ENCODE measurements at places on chromosomes 11 and 22.

- DNase-seq = no peak
These were observed 104.7 kb upstream of the E2F8 start for GRCh38 chr11:19345519-19345847.

DNA sequence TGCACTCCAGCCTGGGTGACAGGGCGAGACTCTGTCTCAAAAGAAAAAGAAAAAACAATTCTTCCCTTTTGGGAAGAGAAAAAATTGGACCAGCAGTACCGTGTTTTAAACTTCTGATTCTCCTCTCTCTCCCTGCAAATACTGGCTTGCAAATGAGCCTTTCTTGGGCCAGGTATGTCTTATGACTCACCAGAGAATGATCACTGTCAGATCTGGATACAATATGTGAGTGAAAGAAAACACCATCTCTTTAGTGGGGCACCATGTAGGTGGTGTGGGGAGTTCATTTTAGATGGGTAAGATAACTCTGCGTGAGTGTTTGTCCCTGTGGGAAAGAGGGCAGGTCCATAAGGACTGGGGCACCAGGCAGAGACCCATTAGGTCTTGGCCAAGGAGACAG, 2.4 kb upstream of the SCGB2A2 start:
- no peak for DNase-seq

DNA sequence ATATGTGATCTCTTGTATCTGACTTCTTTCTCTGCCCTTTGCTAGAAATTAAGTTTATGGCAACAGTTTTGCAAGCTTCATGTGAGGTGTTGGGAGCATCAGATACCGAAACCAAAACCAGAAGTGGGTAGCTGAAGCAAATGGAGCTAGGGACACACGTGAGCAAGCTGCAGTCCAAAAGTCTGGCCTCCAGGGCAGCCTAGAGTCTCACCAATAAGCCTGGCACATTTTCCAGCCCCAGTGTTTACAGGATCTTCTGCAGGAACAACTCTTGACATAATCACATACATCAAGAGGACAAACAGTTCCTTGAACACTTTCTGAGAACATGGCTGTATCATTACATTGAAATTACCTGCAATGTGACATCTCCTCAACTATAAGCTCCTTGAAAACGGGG, 114.1 kb downstream of the LARGE1 start:
- no peak for DNase-seq

GRCh38 chr11:95076416-95076815, 9.7 kb downstream of the SRSF8 start:
- peak; percentile 74 for DNase-seq

- no peak for DNase-seq
These were observed 78.8 kb downstream of the DHCR7 start for GRCh38 chr11:71369411-71369810.

- no peak for DNase-seq
These were observed 72.5 kb downstream of the MICAL2 start for GRCh38 chr11:12182676-12183541.

DNA sequence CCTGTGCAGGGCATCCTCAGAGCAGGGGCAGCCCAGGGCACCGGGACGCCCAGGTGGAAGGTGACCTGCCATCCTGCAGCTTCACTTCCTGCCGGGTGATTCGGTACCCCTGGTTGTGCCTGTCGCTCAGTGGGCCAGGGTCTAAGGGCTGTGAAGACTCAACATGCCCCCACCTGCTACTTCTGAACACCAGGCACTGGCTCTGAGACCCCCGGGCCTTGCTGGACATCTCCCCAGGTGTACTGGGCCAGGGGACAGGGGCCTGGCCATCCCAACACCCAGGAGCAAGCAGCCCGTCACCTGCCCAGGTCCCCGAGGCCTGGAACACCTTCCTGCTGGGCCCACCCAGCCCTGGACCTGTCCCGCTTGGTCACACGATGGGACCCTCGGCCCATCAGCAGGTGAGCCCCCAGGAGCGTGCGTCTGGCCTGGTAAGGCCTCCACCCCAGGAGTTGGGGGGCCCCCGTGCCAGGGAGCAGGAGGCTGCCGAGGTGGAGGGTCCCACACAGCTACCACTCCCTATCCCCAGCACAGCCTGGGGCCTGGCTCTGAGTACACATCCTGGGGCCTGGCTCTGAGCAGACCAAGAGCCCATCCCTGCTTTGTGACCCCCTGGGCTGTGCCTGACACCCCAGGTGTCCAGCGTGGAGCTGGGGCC, 3.9 kb upstream of the MUC5B start:
- DNase-seq = no peak

GRCh38 chr11:12531681-12532080, 142.5 kb upstream of the TEAD1 start:
- no peak for DNase-seq

DNA sequence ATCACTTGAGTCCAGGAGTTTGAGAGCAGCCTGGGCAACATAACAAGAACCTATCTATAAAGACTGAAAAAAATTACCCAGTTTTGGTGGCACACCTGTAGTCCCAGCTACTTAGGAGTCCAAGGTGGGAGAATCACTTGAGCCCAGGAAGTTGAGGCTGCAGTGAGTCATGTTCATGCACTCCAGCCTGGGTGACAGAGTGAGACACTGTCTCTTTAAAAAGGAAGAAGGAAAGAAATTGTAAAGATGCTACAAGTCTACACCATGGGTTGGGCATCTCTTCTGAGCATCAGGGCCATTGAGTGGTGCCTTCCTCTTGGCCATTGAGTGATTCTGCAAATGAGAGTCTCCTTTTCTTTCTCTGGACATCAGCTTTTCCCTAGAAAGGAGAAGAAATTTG, 15.7 kb upstream of the MTMR3 start:
- DNase-seq = no peak

GRCh38 chr11:95232666-95233065, 1.7 kb upstream of the SESN3 start:
- DNase-seq = peak; percentile 50

DNA sequence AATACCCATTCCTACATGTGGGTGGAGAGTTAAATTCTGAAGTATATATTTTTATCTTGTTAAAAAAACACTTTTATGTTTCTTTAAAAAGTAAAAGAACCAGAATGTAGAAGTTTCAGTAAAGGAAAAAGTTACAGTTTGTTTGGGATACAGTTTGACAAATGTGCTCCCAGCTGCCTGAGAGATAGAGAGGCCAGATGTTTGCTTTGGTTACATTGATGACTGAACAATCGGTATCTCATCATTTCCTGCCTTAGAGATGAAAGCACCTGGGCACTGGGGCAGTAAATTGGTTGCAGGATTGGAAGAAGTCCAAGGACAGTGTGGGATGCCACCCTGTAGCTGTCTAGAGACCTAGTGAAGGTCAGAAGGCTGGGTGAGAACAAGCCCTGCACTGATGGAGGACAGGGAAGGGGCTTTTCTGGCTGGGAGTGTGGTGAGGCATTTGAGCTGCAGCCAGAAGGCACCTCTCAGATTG, 16.6 kb downstream of the MED15 start:
- DNase-seq = no peak

DNA sequence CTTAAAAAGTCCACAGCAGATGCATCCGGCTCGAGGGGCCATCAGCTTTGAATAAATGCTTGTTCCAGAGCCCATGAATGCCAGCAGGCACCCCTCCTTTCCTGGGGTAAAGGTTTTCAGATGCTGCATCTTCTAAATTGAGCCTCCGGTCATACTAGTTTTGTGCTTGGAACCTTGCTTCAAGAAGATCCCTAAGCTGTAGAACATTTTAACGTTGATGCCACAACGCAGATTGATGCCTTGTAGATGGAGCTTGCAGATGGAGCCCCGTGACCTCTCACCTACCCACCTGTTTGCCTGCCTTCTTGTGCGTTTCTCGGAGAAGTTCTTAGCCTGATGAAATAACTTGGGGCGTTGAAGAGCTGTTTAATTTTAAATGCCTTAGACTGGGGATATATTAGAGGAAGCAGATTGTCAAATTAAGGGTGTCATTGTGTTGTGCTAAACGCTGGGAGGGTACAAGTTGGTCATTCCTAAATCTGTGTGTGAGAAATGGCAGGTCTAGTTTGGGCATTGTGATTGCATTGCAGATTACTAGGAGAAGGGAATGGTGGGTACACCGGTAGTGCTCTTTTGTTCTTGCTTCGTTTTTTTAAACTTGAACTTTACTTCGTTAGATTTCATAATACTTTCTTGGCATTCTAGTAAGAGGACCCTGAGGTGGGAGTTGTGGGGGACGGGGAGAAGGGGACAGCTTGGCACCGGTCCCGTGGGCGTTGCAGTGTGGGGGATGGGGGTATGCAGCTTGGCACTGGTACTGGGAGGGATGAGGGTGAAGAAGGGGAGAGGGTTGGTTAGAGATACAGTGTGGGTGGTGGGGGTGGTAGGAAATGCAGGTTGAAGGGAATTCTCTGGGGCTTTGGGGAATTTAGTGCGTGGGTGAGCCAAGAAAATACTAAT, 1.9 kb downstream of the NEAT1 start:
- peak; percentile 58 for DNase-seq

- DNase-seq = peak; percentile 76
These were observed 109.3 kb downstream of the GGTLC2 start for GRCh38 chr22:22753526-22754267.
